ENCODE measurements at places on chromosomes 5 and 9.

GRCh38 chr9:99582814-99583213, 238.9 kb upstream of the NR4A3 start:
- no peak for DNase-seq

DNA sequence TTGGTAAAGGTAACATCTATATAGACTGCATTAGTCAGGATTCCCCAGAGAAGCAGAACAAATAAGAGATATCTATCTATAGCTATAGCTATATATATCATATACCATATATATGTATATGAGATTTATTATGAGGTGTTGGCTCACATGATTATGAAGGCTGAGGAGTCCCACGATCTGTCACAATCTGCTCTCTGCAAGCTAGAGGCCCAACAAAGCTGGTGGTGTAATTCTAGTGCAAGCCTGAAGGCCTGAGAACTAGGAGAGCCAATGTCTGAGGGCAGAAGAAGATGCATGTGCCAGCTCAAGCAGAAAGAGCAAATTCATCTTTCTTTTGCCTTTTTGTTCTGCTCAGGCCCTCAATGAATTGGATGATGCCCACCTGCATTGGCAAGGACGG, 102.2 kb upstream of the PLPPR1 start:
- no peak for DNase-seq

- no peak for DNase-seq
These were observed 166.3 kb upstream of the ZNF608 start for GRCh38 chr5:124912638-124913328.

DNA sequence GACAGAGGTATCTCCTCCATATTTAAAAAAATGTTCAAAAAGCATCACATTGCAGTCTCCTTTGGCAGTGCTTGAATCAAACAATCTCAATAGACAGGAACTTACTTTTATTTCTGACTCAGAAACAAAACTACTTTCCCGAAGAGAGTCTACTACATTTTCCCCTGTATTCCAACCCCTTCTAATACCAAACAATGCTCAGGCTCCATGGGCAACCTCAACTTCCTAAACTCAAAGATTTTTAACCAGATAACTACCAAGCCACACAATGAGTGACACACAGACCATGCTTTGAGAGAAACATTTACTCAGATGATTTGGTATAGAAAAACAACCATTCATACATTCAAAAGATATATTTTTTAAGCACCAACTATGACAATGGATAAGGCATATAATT, 70.5 kb downstream of the APBA1 start:
- no peak for DNase-seq

- no peak for DNase-seq
These were observed 29.2 kb upstream of the JAK2 start for GRCh38 chr9:4955836-4956235.

GRCh38 chr5:124235576-124235975, 510.9 kb downstream of the ZNF608 start:
- no peak for DNase-seq

DNA sequence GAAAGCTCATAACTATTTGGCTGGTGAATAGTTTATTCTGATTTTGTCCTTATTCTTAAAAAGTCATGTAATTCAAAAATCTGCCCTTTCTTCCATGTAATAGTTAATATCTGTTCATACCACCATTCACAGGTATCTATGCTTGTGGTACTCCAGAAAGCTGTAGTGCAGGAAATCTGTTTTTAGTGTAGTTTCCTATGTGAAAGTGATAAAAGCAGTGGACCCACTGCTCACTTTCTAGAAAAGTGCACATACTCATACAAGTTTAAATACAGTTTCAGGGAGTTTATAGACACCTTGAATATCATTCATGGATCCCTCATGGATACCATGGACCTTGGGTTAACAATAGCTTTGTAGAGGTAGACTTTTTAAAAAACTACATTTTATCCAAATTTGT, 20.2 kb downstream of the PBX3 start:
- no peak for DNase-seq

DNA sequence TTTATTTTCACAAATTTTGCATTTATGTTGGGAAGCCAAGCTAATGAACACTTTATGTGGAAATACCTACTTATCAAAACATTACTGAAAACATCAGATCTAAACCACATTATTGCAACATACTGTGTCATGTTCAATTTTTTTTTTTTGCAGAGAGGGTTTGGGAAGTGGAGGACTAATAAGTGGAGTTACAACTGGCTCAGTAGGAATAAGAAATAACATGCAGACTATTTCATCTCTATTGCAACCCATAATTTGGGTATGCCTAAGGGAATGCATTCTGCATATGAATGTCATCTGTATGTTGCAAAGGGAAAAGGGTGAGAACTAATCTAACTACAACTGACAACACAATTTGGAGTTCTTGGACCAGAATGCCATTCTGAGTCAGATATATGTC, 41.8 kb downstream of the APC start:
- DNase-seq, result no peak

GRCh38 chr9:111805262-111805661, 10.5 kb upstream of the SHOC1 start:
- DNase-seq, result no peak

DNA sequence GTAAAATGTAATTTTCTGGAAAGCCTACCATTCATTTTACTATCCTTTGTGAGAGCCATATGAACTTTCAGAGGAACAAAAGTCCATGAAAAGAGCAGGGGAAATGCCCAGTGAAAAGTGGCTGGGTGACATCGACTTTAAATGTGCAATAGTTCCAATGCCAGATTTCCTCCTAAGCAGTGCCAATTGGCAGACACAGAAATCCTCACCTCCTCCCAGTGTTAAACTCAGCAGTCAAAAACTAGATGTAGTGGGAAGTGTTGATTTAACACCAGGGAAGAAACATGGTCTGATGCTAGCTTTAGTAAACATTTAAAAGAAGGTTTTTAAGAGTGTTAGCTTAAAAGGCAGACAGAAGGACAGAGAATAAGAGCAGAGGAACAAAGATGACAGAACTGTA, 2055.2 kb downstream of the MAT2B start:
- no peak for DNase-seq

GRCh38 chr5:65066387-65067146, 297.8 kb downstream of the CWC27 start:
- no peak for DNase-seq

DNA sequence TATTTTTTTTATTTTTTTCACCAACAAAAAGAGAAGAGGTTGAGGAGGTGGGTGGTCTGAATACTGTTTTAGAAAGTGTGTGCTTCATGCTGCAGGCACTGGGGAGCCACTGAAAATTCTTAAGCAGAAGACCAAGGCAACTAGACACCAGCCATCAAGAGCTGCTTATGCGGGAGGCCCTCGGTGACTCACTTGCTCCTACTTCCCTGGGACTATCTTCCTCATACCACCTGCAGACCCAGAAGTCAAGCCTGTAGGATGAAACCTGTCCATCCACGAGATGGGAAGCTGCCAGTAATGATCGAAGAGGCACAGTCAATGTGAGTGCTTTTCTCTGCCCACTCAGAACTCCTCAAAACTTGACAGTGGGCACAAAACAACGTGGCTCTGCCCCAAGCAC, 125.8 kb upstream of the SLC44A1 start:
- DNase-seq, result no peak

DNA sequence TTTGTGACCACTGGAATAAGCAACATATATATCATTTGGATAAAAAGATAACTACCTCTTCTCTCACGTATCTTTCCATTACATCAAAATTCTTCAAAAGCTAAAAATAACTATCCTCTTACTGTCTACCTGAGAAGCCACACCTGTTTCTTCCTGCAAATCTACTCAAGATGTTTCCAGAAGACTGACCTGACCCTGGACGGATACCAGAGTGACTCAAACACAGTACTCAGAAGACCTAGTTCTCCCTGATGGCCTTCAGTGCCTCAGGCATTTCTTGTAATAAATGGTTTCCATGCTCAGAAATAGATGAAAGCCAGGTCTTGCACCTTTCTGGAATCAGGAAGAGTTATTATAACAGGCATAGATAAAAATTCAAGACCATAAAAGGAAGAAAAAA, 245.9 kb upstream of the PIK3R1 start:
- DNase-seq, result no peak

DNA sequence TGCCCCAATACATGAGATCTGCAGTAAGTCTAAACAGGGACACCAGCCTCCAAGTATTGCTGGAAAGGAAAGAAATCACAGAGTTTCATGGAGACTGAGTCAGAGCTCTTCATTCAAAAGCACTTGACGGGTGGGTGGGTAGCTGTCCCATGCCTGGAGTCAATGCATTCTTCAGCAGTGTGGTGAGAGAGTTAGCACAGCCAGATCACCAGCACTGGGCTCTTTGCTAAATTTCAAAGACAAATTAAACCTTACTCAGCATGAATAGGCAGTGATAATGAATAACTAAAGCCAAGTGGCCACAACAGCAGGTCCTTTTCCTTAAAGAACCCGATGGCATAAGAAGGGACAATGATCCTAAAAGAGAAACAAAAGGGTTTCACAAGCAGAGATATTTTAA, 192.4 kb downstream of the ACTL7B start:
- no peak for DNase-seq

DNA sequence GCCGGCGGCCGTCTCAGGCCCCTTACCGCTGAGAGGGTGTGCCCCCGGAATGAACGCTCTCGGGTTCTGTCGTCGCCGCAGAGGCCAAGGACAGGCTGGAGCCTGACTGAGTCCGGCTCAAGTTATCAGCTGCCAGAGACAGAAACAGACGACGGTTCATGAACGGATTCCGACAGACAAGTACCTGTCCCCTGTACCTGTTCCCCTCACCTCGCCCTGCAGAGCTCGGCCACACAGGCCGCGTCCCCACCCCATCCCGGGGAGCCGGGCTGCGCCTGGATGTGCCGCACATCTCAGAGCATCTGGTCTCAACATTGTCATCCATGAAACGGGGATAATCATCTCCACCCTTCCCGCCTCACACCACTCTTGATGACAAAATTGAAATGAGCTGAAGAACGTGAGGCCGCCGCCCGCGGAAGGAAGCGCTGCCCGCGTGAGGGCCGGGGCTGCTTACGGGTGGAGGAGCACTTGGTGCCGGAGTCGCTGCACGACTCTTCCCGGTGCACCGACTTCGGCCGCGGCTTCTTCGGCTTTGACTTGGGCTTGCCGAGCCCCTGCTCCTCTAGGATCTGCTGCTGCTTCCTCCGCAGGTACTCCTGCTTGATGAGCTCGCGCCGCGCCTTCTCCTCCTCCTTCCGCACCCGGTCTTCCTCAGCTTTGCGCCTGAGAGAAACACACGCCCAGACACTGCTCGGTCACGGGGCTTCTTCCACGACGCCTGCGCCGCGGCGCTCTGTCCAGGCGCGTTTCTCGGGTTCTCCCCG, 89.2 kb downstream of the CAMSAP1 start:
- no peak for DNase-seq

- DNase-seq, result no peak
These were observed 24.1 kb downstream of the TSPAN17 start for GRCh38 chr5:176671399-176671798.

DNA sequence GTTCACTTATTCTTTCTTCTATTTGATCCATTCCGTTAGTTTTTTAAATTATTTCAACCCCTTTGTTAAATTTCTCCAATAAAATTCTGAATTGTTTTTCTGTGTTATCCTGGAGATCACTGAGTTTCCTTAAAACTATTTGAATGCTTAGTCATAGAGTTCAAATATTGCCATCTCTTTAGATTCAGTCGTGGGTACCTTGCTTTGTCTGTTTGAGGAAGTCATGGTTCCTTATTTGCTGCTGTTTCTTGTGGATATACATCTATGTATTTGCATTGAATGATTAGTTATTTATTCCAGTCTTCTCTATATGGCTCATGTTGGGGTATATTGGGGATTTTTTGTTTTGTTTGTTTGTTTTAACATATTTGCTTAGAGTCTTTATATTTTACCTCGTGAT, 80.6 kb downstream of the HINT1 start:
- DNase-seq, result no peak

DNA sequence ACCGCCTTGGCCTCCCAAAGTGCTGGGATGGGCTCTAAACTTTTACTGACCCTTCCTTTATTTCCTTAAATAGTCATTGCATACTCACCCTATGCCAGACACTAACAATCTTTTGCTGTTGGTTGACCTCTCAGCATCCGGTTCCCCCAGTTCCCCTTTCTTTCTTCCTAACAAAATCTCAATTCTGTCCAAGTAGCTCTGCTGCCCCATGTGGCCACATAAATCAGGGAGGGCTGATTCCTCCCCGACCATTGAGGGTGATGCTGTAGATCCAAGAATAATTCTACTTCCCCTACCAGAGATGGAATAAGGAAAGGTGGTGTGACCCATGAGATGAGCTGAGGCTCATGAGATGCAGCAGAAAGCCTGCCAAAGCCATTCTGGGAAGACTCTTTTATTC, 315.3 kb upstream of the MSX2 start:
- DNase-seq, result no peak

DNA sequence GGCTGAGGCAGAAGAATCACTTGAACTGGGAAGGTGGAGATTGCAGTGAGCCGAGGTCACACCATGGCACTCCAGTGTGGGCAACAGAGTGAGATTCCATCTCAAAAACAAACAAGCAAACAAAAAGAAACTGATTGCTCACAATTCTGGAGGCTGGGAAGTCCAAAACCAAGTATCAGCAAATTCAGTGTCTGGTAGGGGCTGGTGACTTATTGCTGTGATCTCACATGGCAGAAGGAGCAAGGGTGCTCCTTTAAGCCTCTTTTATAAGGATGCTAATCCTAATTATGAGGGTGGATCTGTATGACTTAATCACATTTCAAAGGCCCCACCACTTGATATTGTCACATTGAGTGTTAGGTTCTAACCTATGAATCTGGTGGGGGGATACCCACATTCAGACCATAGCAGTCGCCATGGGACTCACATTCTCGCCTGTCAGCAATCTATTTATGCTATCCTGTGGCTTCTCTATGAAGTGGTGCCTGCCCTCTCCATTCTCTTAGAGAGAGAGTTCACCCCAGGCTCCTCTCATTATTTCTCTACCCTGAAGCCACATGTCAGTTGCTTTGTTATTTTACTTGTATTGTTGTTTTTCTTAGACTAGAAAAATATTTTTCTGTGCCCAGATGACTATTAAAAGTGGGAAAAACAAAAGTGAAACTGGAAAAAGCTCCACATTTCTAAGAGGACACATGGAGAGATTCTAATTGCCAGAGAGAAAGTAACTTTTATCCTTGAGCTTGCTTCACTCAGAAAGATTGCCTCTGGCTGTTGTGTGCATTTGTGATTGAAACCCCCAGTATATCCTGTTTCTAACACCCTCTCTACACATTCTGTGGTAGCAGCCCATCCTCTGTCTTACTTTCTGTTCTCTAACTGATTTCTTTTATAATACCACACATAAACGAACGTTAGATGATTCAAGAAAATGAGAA, 18.8 kb upstream of the PRLR start:
- DNase-seq, result no peak

- no peak for DNase-seq
These were observed 596.9 kb upstream of the WWC1 start for GRCh38 chr5:167694325-167695147.

DNA sequence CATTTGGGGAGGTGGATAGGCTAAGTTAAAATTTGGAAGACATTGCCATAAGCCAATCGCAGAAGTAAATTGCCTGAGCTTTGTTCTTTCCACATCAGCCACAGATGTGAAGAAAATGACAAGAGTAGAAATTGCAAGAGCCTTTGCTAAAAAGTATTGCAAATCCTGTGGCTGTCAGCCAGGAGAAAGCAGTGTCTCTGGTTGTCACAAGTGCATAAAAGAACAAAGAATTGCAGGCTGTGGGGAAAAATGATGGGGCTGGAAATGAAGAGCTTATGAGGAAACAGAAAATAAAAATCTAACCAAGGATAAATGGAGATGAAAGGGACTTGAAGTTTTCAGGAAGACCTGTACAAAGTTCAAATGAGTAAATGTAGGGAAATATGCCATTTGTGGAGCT, 344.8 kb downstream of the CSNK1G3 start:
- no peak for DNase-seq

GRCh38 chr5:168314735-168315411, 23.4 kb downstream of the WWC1 start:
- peak; percentile 47 for DNase-seq

Measured in Panc1 (cell line).